ENCODE measurements at places on chromosomes 1 and 21.

DNA sequence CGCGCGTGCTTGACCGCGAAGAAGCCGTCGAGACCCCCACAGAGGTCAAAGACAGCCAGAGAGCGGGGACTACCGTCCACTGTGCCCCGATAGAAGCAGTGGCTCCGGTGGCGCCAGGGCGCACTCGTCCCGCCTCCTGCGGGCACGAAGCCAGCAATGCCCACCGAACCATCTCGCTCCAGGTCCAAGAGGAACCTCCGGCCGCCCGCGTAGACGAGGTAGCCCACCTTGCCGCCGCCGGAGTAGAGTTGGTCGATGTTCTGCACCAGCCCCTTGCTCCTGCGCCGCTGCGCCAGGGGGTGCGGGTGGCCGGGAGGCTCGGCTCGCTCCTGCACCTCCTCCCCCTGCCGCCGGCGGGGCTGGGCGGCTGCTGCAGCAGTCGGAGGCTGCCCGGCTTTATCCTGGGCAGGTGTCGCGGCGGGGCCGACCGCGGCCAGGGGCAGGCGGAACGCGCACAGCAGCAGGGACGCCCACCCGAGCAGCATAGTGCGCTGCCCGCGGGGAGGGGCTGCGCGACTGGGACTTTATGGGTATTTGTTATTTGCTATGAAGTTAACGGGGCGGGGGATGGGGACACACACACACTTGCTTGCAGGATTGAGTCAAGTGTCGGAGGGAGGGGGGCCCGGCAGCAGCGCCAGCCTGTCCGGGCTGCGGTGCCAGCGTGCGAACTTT, 844 bp downstream of the ADAMTS5 start:
- peak; percentile 61 for DNase-seq

DNA sequence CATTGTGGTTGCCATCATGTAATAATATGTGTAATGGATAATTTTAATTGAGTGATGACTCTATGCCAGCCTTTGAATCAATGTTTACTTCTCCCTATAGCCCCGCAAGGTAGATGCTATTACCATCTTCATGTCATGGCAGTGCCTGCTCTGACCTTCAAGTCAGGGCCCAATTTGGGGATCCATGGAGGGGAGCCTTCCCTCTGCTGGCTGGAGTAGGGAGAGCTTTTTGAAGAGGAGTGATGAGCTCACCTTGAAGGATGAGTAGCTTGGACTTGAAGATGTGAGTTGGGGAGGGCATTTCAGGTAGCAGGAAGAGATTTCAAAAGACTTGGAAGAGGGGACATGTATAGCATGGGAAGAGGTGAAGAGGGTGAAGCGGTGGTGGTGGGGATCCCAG, 189.2 kb downstream of the FOXD2 start:
- DNase-seq: no peak

- DNase-seq: no peak
Observed at GRCh38 chr1:194570476-194570875, 1384.1 kb upstream of the B3GALT2 start.

- no peak for DNase-seq
Observed at GRCh38 chr1:64366821-64367220, 103.1 kb upstream of the CACHD1 start.

- DNase-seq: no peak
Observed at GRCh38 chr1:196650403-196650802, 1.4 kb upstream of the CFH start.

DNA sequence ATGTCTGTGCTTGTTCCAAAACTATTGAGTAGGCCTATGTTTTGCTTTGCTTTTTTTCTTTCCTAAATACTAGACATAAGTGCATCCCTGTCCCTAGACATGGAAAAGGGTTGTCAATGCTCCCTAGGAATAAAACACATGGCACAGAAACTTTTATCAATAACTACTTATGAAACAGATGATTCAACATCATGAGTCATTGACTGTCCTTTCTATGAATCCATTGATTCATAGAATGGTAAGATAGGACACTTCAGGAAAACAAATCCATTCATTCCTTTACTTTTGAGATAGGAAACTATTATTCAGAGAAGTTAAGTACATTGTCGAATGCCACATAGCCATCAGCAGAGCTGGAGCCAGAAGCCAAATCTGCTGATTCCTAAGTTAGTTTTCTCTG, 147.5 kb downstream of the TSEN15 start:
- no peak for DNase-seq

- DNase-seq: no peak
Observed at GRCh38 chr1:242089911-242090310, 91.0 kb upstream of the MAP1LC3C start.

DNA sequence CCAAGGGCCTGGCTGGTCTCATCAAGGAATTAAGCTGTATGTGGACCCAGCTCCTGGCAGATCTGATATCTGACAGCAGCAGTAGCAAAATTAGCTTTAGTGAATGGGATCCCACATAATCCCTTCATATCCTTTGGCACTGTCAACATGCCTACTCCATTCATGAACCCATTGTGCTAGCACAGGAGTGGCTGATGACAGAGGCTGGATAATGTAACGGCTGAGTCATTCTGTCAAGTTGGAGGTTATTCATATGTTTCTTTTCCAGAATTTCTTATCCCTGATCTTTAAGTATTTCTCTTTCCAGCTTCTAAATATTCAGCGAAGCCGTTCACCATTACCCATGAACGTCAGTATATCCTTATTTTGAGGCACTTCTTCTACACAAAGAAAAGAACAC, 84.3 kb downstream of the EXTL2 start:
- DNase-seq: no peak

GRCh38 chr21:37375866-37376574, 9.4 kb downstream of the DYRK1A start:
- no peak for DNase-seq

GRCh38 chr1:207565546-207566468, 69.8 kb downstream of the CR1 start:
- DNase-seq: no peak

DNA sequence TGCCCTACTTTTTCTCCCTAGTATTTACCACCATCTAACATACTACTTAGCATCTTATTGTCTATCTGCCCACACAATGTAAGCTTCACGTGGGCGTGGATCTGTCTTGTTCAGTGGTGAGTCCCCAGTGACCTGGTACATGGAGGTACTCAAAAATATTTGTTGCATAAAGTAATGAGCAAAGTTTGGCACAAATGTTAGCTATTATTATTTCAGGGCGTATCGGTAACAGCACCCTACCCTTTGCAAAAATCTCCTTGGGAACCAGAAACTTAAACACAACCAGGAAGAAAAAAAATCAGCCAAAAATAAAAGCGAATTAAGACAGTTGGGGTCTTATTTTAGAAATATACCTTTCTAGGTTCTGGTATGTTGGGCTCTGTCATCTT, 454 bp upstream of the NENF start:
- DNase-seq: no peak

- no peak for DNase-seq
Observed at GRCh38 chr1:82445827-82446226, 645.1 kb downstream of the ADGRL2 start.

DNA sequence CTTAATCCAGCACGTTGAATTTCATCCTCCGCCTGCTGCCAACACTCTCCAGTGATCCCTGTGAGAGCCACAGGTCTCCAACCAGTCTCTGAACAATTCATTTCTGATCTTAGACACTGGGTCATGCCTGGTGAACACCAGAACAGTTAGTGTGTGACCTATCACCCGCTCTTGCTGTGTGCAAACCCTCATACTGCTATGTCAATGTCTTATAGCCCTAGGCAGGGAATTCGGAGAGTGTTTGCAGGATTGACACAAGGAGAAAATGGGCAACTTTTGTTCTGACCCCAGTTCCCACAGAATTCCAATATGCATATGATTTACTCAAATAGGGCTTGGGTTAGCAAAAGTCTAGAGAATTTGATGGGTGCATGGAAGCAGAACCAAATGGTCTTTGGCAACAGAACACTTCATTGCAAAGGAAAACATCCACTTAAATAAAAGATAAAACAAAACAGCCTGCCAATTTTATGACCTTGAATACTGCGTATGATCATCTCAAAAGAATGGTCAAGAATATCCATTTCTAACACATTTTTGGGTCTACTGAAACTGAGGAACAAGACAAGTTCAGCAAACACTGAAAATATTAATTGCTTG, 23.0 kb upstream of the GUCA2B start:
- no peak for DNase-seq

DNA sequence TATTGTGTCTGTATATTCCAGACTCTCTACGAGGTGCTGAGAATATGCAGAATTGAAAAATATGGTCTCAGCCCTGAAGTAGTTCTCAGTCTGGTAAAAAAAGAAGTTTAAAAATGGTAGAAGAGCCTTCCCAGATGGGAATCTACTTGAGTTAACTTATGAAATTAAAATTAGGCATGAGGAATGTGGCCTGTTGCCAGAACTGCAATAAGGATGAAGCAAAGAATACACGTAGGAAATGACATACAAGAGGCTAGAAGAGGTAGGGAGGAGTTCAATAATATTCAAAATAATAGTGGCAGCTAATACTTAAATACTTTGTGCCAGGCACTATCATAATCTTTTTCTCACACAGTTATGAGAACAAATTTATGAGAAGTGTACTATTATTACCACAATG, 6.3 kb downstream of the ASPM start:
- no peak for DNase-seq

DNA sequence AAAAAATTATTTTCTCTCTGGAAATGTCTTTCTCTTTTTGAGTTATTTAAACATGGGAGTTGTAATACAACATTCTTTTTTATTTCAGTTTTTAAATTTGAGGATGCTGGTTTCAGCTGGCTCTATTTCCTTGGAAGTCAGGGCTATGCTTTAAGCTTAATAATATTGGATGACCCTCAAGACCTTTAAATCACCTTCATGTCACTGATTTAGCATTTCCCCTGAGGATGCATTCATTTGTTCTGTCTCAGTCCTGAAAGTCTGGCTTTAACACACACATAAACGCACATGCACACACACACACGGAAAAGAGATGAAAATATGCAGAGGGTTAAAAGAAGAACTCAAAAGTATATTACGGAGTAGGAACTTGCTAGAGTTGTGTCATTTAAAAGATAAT, 260.5 kb downstream of the PTBP2 start:
- no peak for DNase-seq

GRCh38 chr1:146039844-146040194, 18.3 kb upstream of the HJV start:
- DNase-seq: no peak

DNA sequence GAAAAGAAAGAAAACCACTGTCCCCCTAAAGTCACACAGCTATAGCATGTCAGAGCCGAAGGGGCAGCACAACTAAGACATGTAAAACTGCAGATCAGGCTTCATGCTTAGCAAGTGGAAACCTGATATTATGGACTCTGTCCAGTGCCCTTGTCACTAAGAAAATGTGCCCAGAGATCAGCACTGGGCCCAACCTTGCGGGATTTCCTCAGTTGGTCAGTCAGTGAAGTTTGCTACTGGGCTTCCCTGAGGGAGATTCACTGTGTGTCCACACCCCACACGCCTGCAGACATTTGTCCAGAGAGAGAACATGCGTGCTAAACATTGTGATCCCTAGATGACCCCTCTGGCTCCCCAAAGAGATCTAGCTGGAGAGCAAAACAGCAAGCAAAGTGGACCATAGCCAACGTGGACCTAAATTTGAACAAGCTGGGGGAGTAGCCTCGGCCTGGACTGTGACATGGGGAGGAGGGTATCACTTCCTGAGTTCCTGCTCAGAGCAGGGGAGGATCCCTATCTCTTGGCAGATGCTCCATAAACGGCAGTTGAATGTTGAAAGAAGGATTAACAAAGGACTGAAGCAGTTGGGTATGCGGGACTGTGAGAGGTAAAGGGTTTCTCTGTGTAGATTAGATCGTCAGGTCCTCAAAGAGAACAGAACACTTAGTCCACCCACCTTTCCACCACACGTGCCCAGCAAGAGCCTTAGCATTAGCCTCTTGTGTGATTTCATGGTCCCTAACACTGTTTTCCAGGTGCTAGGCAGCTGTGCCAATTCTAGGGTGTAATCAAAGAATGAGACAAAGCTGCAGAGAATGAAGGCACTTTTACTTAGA, 53.6 kb downstream of the GLUL start:
- DNase-seq: no peak

DNA sequence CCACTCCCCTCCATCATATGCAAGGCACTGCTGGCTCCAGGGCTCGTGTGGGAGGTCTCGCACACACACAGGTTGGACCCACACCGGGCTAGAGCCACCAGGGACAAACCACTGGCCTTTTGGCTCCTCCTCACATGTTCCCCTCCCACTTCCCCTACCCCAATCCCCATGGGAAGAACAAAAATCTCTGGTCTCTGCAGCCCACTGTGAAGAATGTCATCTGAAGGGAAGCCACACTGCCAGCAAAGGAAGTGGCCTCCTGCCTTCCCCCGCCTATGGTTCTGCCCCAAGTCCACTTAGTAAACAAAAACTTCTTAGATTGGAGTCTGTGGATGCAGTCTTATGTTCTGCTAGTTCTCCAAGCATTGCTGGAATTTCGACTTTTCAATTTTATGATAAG, 24.2 kb downstream of the OLFML3 start:
- no peak for DNase-seq

- DNase-seq: no peak
Observed at GRCh38 chr1:204307334-204307883, 52.3 kb downstream of the PLEKHA6 start.

GRCh38 chr1:176046926-176047325, 160.2 kb downstream of the COP1 start:
- no peak for DNase-seq

DNA sequence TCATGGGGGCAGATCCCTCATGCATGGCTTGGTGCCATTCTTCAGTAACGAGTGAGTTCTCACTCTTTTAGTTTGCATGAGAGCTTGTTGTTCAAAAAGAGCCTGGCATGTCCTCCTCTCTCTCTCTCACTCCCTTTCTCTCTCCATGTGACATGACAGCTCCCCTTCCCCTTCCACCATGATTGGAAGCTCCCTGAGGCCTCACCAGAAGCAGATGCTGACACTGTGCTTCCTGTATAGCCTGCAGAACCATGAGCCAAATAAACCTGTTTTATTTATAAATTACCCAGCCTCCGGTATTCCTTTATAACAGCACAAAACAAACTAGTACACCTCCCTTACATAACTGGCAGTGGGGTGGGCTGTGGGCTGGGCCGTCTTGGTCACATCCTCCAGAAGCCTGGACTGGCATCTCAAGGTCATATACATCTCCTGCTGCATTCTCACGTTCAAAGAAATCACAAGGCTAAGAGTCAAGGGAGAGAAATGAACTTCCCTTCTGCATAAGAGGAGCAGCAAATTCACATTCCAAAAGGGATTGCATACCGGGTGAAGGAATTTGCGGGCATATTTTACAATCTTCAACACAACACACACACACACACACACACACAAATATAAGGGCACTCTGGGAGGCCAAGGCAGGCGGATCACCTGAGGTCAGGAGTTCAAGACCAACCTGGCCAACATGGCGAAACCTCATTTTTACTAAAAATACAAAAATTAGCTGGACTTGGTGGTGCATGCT, 2.3 kb upstream of the CCSAP start:
- no peak for DNase-seq

GRCh38 chr1:168210312-168210711, 15.5 kb upstream of the SFT2D2 start:
- no peak for DNase-seq

- no peak for DNase-seq
Observed at GRCh38 chr1:118244194-118244593, 59.2 kb upstream of the SPAG17 start.
